Glutamatergic neuron (in vitro differentiated cells): ENCODE measurements at places on chromosomes 2 and 18. TPM values are rescaled to one million over a fixed set of nuclear protein-coding genes. Genes with fewer than 3 reads are reported as not detected.
A peak's percentile ranks its signal among the peaks of the same experiment; 100 is the strongest.

DNA sequence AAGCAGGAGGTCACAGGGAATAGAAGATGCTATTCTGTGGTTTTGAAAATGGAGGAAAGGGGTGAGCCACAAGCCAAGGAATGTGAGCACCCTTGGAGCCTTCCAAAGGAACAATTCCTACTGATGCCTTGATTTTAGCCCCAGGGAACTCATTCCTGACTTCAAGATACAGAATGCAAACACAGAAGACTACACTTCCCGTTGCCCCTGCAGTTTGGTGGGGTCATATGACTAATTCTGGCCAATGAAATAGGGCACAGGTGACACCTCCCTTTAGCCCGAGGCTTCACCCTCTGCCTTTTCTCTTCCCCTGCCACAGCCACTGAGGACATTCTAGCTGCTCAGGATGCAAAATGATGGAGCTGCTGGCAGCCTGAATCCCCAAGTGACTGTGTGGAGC, 126.1 kb downstream of the INHBB start:
- no peak for DNase-seq

SERPINB11 gene
- not detected for total RNA-seq

UGT1A3 gene
- total RNA-seq: not detected

DNA sequence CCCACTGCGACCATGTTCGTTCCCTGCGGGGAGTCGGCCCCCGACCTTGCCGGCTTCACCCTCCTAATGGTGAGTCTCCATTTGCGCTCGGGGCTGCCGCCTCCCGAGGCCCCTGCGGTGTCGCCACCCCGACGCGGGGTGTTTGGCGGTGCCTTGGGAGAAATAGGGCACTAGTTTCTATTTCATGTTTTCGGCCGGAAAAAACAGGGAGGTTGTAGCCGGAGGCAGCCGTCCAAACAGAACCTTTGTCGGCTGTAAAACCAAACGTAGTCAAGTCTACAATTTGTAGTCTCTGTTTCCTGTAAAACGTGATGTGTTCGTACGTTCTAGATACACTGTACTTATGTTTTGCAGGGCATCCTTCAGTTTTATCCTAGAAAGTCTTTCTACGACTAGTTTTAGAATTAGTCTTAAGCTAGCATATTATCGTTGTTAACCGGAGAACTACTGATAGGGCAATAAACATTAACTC, 290 bp downstream of the PSMG2 start:
- no peak for DNase-seq

DNA sequence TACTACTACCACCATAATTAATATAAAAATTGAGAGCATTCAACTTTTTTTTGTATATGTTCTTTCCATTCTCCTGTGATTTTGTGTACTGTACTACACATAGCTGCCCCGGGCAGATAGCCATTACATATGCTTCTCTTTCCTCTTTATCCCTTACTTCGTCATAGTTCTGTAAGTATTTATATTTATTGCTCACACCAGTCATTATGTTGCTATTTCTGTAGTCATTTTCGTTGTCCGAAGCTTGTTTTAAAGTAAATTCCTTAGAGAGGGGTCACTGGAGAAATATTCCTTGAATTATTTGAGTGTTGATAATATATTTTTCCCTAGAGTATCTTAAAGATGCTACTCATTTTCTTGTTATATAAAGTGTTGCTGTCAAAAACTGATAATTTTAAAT, 144.0 kb downstream of the CLIP4 start:
- DNase-seq: no peak

- no peak for DNase-seq
These were observed 526 bp downstream of the PRKRA start for GRCh38 chr2:178450524-178450773.

MC4R gene
- total RNA-seq: not detected

DNA sequence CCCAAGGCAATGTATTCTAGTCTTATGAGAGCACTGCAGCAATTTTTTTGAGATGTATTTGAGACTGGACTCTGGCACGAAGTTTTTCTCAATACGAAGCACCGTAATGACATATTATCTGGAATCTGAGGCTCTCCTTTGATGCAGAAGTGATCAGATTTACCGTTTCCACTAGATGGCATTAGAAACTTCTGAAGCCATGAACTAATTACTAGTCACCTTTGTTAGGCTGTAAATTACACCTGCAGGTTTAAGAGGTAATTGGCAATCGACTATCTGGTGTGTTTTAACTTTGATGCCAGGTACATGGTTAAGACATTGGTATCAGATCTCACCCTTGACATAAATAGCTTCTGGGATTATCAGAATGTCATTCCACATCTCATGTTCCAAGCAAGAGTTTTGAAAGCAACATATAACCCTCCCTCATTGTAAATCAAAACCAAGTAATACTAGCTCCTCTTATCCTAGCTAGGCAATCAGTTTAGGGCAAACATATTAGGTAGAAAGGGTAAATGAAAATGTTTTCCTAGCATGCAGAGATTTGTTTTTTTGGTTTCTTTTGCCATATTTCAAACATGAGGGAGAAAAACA, 254.6 kb upstream of the SPRED2 start:
- DNase-seq: no peak

GRCh38 chr2:126942427-126943203, 43.9 kb downstream of the TEX51 start:
- no peak for DNase-seq

EMILIN1 gene
- 3.2 TPM for total RNA-seq

RGPD6 gene
- total RNA-seq: 11.5 TPM

GRCh38 chr2:218244665-218245064, 16.1 kb upstream of the GPBAR1 start:
- no peak for DNase-seq

- DNase-seq: peak; percentile 63
These were observed 644 bp downstream of the PTGR3 start for GRCh38 chr18:75208155-75208835.

LOXL3 gene
- total RNA-seq: 64.2 TPM

DNA sequence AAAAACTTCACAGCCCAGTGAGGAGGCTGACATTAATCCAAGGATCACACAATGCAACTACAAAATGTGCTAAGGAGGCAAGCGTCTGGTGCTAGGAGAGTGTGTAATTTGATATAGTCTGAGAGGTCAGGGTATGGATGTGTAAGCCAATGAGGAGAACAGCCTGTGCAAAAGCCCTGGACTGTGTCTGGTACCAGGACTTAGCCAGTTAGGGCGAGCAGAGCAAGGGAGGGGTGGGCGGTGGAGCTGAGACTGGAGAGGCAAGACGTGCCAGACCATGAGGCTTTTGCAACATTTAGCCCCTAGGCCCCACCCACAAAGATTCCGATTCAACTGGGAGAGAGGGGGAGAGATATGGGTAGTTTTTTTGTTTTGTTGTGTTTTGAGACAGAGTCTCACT, 33.5 kb upstream of the SPRED2 start:
- DNase-seq: peak; percentile 14

BOLL gene
- total RNA-seq: not detected
